Amniotic epithelial cell (primary cell): ENCODE measurements at places on chromosomes 6 and 20.
A peak's percentile ranks its signal among the peaks of the same experiment; 100 is the strongest.

GRCh38 chr20:37907677-37908401 lies 4.9 kb downstream of the VSTM2L start:
- peak; percentile 72 for DNase-seq

DNA sequence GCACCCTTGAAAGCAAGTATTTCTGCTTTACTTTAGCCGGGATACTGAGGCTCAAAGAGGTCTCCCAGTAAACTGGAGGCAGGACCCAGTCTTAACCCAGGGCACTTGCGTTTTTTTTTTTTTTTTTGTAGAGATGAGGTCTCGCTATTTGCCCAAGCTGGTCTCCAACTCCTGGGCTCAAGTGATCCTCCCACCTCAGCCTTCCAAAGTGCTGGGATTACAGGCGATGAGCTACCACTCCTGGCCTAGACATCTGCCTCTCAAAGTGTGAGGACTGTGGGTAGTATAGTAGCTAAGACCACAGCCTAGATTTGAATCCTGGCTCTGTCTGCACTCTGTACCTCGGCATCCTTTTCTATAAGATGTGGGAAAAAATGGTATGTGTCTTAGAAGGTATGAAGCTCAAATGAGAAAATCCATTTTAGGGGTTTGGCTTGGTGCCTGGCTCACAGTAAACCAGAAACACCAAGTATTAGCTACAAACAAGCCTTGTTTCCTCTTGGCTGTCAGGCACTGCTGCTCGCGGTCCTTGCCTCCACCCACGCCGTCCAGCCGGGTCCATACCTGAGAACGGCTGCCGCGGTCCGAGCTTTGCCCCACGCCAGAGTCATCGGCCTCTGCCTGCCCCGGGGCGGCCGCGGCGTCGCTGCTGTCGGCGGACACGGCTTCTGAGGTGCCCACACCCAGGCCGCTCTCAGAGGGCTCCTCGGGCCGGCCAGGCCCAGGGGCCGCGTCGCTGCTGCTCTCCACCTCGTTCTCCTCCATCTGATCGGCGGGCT lies 1.2 kb downstream of the ZNF335 start:
- peak; percentile 27 for DNase-seq

GRCh38 chr20:19269737-19270340 lies 57.4 kb downstream of the SLC24A3 start:
- DNase-seq = peak; percentile 21

GRCh38 chr20:56628873-56629463 lies at the start of gene TFAP2C:
Gene TFAP2C, plus strand, starts transcription at chr20:56629306. Its CDS starts 239 bp downstream, at chr20:56629545.
- no peak for DNase-seq

GRCh38 chr6:14339711-14340584 lies 222.4 kb downstream of the CD83 start:
- no peak for DNase-seq

GRCh38 chr20:48387675-48388074 lies 440.1 kb downstream of the PREX1 start:
- DNase-seq = no peak

DNA sequence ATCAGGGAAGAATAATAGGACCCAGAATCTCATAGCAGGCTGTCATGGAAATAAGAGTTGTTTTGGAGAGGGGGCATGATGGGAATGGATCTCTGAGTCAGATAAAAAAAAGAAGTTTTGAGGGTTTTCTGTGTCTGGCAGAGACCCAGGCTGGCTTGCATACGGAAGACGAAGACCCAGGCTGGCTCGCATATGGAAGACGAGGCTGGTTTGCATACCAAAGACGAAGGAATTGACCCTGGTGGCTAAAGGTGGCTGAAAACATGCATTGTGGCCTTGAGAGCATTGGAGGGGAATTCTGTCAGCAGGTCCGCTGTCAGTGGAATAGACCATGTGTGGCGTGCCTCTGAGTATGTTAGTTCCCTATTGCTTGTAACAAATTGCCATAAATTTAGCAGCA lies 335.1 kb downstream of the BTBD3 start:
- peak; percentile 60 for DNase-seq

- DNase-seq = no peak
These were observed 12.1 kb upstream of the ZBTB9 start for GRCh38 chr6:33442283-33442682.

DNA sequence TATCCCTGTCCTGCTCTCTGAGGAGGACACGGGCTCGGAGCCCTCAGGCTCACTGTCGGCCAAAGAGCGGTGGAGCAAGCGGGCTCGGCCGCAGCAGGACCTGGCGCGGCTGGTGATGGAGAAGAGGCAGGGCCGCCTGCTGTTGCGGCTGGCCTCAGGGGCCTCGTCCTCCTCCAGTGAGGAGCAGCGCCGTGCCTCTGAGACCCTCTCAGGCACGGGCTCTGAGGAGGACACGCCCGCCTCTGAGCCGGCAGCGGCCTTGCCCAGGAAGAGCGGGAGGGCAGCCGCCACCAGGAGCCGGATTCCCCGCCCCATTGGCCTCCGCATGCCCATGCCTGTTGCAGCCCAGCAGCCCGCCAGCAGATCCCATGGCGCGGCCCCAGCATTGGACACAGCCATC lies 14.2 kb upstream of the SLC22A7 start:
- no peak for DNase-seq

DNA sequence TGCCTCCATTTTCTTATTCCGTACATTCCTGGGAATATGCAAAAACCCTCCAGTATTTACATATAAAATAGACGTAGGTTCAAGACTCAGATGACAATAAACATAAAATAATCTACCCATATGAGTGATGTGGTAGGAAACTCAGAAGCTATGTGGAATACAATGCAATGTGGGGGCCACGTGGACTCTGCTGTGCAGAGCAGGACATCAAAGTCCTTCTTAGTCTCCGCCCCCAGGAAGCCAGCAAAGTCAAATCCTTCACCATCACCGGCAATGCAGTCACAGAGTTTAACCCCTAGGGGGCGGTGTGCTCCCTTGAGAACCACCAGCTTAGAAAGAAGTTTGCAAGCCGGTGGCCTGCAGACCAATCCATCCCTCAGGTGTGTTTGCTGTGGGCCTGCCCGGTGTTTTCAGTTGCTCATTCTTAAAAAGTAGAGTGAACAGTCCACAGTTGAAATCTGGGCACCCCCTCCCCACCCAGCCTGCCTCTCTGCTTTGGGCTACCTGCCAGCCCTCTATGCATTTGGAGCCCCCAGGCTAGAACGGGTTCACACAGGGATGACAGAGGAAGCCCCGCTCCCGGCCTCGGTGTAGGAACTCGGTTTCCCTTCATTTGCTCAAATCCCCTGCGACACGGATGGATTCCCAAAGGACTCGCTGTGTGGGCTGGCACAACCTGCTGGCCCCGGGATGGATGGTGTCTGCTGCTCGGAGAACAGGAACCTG lies 59.9 kb downstream of the SULF2 start:
- peak; percentile 79 for DNase-seq

- DNase-seq = no peak
These were observed 88.4 kb downstream of the ID4 start for GRCh38 chr6:19925533-19925932.

GRCh38 chr20:37297066-37297736 lies 7.7 kb downstream of the MANBAL start:
- peak; percentile 76 for DNase-seq

DNA sequence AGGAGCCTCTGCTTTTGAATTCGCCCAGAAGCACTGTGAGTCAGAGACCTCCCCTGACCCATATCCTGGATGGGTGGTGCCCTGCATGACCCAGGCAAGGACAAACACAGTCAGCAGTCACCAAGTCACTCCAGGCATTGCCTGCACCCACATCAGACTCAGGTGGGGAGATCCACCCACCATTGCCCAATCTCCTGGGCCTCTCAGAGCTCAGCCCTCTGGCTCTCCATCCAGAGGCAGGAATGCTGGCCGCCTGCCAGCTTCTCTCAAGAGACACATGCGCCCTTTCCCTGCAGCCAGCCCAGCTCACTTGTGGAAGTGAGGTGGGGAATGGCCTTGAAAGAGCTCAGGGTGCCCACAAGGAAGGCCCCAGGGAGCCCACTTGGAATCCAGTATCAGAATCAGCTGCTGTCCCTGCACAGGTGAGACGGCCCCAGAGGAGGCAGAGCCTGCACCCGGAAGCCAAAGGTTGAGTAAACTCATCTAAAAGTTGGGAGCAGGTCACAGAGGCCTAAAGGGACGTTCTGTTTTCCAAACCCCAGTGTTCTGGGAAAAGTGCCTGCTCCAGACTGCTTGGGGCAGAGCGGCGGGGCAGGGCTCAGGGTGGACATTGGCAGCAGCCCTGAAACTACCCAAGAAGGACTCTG lies 129.8 kb downstream of the PREX1 start:
- DNase-seq = peak; percentile 83

GRCh38 chr20:16451982-16452381 lies 121.3 kb downstream of the KIF16B start:
- DNase-seq = no peak

DNA sequence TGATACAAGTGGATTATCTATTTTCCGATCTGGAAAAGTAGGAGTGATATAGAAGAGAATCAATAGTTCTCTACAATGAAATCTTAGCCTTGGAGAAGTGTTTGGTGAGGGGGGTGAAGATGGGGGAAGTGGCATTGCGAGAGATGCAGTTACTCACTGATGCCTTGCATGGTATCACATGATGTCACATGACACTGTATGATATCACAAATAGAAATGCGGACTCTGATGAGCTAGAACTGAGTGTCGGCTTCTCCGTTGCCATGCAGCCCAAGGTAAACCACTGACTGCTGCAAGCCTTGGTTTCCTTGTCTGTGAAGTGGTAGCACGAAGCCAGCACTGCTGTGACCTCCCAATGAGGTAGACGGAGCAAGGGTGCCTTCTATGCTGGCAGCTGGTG lies 403.3 kb upstream of the AGPAT4 start:
- DNase-seq = no peak

DNA sequence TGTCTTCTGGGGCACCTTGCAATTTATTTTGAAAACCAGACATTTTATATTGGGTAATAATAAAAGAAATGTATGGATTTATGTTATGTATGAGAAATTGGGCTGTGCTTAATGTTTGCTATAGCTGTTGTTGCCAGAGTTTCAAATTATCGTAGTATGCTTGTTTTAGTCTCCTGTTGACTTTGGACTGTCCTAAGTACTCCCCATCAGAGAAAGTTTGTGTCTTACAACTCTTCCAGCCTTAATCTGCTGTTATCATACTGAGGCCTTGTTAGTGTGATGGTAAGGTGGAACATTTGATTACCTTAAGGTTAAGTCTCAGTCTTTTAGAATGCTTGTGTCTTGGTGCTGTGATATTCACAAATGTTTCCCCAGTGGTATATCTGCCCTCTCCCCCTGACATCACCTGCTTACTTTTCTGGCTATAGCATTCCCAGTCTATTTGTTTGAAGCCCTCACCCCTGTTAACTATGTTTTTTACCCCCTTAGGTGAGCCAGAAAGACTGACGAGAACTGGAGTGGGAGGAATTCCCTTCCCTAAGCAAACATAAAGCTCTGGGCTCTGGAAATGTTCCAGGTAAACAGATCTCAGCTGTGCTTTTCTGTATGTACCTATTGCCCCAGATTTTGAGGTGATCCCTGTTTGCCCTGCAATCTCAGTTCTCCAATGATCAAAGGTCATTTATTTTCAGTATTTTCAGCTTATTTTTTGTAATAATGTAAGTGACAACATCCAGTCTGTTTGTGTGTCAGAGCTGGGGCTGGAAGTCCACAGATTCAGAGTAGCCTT lies 581.1 kb upstream of the CITED2 start:
- DNase-seq = no peak

GRCh38 chr6:7617801-7618764 lies 28.1 kb downstream of the SNRNP48 start:
- DNase-seq = peak; percentile 65

DNA sequence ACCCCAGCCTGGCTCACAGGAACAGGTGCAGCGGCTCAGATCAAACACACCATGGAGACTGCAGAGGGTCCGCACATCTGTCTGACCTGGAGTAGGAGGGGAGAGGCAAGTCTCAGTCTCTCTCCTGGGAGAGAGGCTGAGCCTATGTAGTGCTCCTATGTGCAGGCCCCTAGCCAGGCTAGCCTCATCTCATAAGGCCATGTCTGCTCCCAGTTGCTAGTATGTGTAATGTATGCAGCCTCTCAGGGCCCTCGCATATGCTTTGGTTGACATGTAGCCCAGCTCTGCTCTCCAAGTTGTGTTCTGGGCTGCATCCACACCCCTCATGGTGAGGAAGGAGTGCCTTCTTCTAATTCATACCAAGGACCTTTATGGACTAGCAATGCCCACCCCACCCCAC lies 11.8 kb downstream of the TNXB start:
- no peak for DNase-seq

GRCh38 chr6:36139431-36139830 lies 9.1 kb downstream of the MAPK13 start:
- peak; percentile 45 for DNase-seq

- peak; percentile 90 for DNase-seq
These were observed 169.0 kb upstream of the GJE1 start for GRCh38 chr6:141963543-141964295.

DNA sequence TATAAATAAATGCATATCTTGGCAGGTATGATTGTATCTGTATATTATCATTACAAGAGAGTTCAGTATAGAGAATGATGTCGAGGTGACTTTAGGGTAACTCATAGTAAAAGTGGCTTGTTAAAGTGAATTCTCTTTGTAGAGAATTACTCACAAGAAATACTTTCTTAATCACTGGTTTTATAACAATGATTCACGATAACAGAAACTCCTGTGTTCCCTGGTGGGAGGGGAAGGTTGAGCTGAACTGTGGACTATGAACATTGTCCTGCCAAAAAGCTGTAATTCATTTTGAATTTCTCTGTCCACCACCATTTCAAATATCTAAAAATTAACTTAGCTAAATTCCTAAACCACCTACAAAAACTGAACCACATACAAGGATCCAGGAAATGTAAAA lies 7.7 kb downstream of the TPMT start:
- peak; percentile 63 for DNase-seq

GRCh38 chr6:12748815-12749521 lies 32.4 kb downstream of the PHACTR1 start:
- DNase-seq = no peak

GRCh38 chr6:12026120-12026519 lies 14.0 kb downstream of the HIVEP1 start:
- no peak for DNase-seq

- DNase-seq = peak; percentile 21
These were observed 232.5 kb downstream of the HDGFL1 start for GRCh38 chr6:22801831-22802230.

DNA sequence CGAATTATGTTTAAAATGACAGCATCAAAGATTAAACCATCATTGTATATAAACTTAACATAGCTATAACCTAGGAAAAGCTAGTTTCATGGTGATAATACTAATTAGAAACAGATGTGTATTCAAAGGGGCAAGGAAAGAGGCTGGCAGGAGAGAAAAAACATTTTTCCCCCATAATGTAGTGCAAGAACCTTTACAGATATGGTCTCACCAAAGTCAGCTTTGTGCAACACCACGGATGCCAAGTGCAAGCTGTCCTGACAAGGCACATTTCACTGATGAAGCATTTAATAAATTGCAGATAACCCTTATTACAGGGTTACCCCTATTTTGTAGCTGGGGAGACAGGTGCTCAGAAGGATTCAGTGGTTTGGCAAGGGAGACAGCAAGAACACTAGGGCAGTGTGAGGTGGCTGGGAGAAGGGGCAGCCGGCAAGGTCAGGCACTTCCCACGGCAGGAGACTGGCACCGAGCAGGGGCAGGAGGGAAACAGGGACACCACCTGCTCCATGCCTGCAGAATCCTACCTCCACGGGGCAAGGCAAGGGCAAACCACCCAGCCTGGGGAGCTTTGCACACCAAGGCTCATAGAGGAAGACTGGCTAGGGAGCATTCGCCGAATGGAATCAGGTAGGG lies 6.5 kb downstream of the RPS6KA2 start:
- peak; percentile 27 for DNase-seq

- no peak for DNase-seq
These were observed 9.4 kb upstream of the OCSTAMP start for GRCh38 chr20:46559685-46560440.

GRCh38 chr20:42179768-42180167 lies 561.6 kb upstream of the CHD6 start:
- DNase-seq = peak; percentile 2

GRCh38 chr20:61724376-61724775 lies 341.3 kb downstream of the TAF4 start:
- DNase-seq = no peak
